ENCODE measurements at places on chromosomes 12 and 14.

- DNase-seq: no peak
These were observed 196.9 kb upstream of the NOVA1 start for GRCh38 chr14:26794731-26795130.

GRCh38 chr12:91817517-91817916 is 328.1 kb downstream of the BTG1 start:
- DNase-seq: no peak

- no peak for DNase-seq
These were observed 164.3 kb downstream of the GRIP1 start for GRCh38 chr12:66514581-66514980.

- no peak for DNase-seq
These were observed 69.7 kb upstream of the VRK1 start for GRCh38 chr14:96727491-96727890.

- no peak for DNase-seq
These were observed 141.9 kb upstream of the BMP4 start for GRCh38 chr14:54098536-54098935.

GRCh38 chr14:52013984-52014600 is 24.7 kb downstream of the RTRAF start:
- peak; percentile 14 for DNase-seq

DNA sequence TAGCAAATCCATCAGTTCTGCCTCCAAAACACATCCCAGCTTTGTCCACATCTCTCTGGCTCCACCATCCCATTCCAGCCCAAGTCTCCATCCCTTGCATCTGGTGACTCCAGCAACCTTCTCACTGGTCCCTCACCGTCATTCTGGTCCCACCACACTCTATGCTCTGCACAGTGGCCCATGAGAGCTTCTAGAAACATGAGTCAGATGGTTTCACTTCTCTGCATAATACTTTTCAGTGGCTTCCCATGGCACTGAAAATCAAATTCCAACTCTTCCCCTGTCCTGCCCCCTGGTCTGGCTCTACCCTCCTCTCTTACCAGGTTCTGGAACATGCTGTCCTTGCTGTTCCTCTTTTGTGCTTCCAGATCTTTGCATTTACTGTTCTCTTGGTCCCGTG is 17.2 kb upstream of the C12orf76 start:
- DNase-seq: no peak

- DNase-seq: no peak
These were observed 48.2 kb downstream of the SPPL3 start for GRCh38 chr12:120855823-120856588.

- DNase-seq: no peak
These were observed 214.2 kb downstream of the ADAMTS20 start for GRCh38 chr12:43337571-43338444.

DNA sequence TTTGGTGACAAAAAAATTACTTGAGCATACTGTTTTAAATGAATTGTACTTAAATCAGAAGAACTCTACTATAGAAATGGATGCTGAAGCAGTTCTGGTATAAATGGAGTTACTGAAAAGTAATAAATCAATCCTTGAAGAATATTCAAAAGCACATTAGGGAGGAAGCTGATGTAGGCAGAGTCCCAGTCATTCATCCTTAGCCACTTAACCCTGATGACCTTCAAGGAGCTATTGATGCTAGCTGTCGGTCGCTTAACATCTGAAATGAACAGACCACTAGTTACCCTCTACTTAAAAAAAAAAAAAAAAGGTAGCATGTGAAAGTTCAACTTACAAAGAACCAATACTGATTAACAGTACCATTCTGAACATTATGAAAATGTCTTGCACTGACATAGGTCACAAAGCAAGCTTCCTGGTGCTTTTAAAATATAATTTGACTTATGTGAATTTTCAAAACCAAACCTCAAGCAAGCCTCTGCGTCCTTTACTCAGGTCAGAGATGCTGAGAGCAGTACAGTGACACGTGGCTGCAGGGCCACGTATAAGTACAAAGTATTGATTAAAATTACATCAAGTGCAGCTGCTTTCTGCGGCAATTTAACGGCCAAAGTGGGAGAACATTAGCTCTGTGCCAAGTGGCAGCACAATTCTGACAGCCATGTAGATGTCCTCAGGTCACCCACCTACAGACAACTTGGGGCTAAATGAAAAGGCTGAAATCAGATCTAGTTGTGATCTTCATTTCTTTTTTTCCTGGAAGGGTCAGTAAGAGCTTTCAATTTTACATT is 18.1 kb downstream of the PPM1H start:
- no peak for DNase-seq

DNA sequence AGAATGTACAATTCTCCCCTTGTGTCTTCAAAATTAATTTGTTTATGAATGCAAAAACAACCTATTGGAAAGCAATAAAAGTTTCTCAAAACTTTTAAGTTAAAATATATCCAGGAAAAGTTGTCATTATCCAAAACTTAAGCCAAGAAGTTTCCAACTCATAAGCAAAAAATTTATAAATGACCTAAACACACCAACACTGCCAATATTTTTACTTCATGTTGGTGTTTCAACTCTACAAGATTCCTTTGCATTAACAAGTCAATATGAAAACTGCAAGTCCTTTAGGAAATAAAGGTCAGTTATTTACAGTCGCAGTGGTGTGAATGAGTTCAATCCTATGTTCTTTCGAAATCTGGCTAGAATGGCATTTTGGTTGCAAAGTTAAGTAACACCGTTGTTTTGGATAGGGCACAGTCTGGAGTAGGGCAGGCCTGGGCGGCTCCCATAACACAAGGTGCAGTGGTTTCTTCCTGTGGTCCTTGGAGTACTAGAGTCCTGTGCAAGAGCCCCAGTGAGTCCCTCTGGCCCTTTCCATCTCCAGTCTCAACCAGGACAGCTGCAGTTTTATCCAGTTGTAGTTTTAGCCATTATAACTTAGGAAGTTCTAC is 151.4 kb downstream of the MED13L start:
- no peak for DNase-seq

DNA sequence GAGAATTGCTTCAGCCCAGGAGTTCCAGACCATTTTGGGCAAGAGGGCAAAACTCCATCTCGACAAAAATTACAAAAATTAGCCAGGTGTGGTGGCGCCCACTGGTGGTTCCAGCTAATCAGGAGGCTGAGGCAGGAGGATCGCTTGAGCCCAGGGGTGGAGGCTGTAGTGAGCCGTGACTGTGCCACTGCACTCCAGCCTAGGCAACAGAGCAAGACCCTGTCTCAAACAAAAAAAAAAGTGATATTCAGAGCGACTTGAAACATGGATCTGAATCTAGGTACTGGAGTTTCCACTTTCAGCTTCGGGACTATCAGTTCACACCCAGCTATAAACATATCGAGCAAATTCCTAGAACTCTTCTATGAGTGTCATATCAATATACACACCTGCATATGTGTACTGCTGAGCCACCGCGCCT is 16.3 kb upstream of the RNF34 start:
- DNase-seq: no peak

Data from nephron progenitor cell (in vitro differentiated cells).